SK-MEL-5 (cell line): ENCODE measurements at places on chromosomes 2 and 18. TPM values are rescaled to one million over a fixed set of nuclear protein-coding genes. Genes with fewer than 3 reads are reported as not detected.

FAM228B gene
- 2.9 and 4.0 TPM in 2 replicates for total RNA-seq

PER2 gene
- total RNA-seq = 1.8 and 2.2 TPM in 2 replicates

UNC80 gene
- total RNA-seq = 2.1 and 2.8 TPM in 2 replicates

SLC4A5 gene
- total RNA-seq = 0.29 and 0.63 TPM in 2 replicates

SLC11A1 gene
- total RNA-seq = 0.11 TPM in 1 of 2 replicates, not detected in the other

MC4R gene
- total RNA-seq = not detected in 2 replicates

RNF144A gene
- 83.1 and 85.8 TPM in 2 replicates for total RNA-seq

ZFAND2B gene
- 10.9 and 16.2 TPM in 2 replicates for total RNA-seq

LPIN1 gene
- 43.4 and 45.8 TPM in 2 replicates for total RNA-seq

DUSP19 gene
- 7.5 and 8.1 TPM in 2 replicates for total RNA-seq

SCYGR2 gene
- total RNA-seq = not detected in 2 replicates

EN1 gene
- 0.21 TPM in 1 of 2 replicates, not detected in the other for total RNA-seq

GIGYF2 gene
- total RNA-seq = 49.8 and 62.7 TPM in 2 replicates

CAPG gene
- total RNA-seq = 11.3 and 21.8 TPM in 2 replicates

ERBB4 gene
- total RNA-seq = 0.32 and 0.75 TPM in 2 replicates

EIF2AK2 gene
- 22.5 and 29.1 TPM in 2 replicates for total RNA-seq

SP5 gene
- total RNA-seq = 0.48 TPM in 1 of 2 replicates, not detected in the other

FSIP2 gene
- total RNA-seq = not detected in 2 replicates

WIPF1 gene
- 6.1 and 8.2 TPM in 2 replicates for total RNA-seq

RMDN2 gene
- 13.0 and 14.3 TPM in 2 replicates for total RNA-seq

EGR4 gene
- total RNA-seq = not detected in 2 replicates

RFX8 gene
- total RNA-seq = not detected in 2 replicates

VPS54 gene
- 31.8 and 32.4 TPM in 2 replicates for total RNA-seq

MSTN gene
- not detected in 2 replicates for total RNA-seq

ABCG8 gene
- total RNA-seq = not detected in 2 replicates

IL1A gene
- total RNA-seq = not detected in 2 replicates

DLX2 gene
- total RNA-seq = 0.48 and 0.85 TPM in 2 replicates

GCKR gene
- total RNA-seq = not detected in 2 replicates

MC2R gene
- total RNA-seq = not detected in 2 replicates

ELAC1 gene
- total RNA-seq = 4.8 and 5.6 TPM in 2 replicates

TMEM200C gene
- total RNA-seq = 0.03 and 0.05 TPM in 2 replicates

FAP gene
- 0.37 and 2.3 TPM in 2 replicates for total RNA-seq

SP140 gene
- not detected in 2 replicates for total RNA-seq

MC5R gene
- total RNA-seq = not detected in 2 replicates

CXCR2 gene
- total RNA-seq = not detected in 2 replicates

TLX2 gene
- 0.16 and 0.55 TPM in 2 replicates for total RNA-seq

CCDC74B gene
- 1.3 and 2.9 TPM in 2 replicates for total RNA-seq

FBXO48 gene
- 0.83 and 1.2 TPM in 2 replicates for total RNA-seq

TTL gene
- 66.6 and 72.3 TPM in 2 replicates for total RNA-seq

DSEL gene
- total RNA-seq = 1.4 and 2.1 TPM in 2 replicates

COLEC12 gene
- total RNA-seq = 1.9 TPM in 2 replicates

VWA3B gene
- not detected in 2 replicates for total RNA-seq

BMP10 gene
- not detected in 2 replicates for total RNA-seq

TMEM247 gene
- not detected in 2 replicates for total RNA-seq

IKZF2 gene
- 0.32 and 0.79 TPM in 2 replicates for total RNA-seq

FKBP7 gene
- total RNA-seq = 31.2 and 33.5 TPM in 2 replicates

PROKR1 gene
- total RNA-seq = 6.3 and 6.9 TPM in 2 replicates

STARD7 gene
- 208 and 228 TPM in 2 replicates for total RNA-seq

TFCP2L1 gene
- 0.08 and 0.13 TPM in 2 replicates for total RNA-seq

TTC32 gene
- 10.8 and 12.2 TPM in 2 replicates for total RNA-seq
